H54 (cell line): ENCODE measurements at places on chromosomes 2 and 18.

- DNase-seq = peak; percentile 72
Measured at GRCh38 chr2:62505750-62506420, at the start of gene TMEM17. Gene TMEM17, minus strand, starts transcription at chr2:62506195. Its CDS starts 66 bp downstream, at chr2:62506129.

DNA sequence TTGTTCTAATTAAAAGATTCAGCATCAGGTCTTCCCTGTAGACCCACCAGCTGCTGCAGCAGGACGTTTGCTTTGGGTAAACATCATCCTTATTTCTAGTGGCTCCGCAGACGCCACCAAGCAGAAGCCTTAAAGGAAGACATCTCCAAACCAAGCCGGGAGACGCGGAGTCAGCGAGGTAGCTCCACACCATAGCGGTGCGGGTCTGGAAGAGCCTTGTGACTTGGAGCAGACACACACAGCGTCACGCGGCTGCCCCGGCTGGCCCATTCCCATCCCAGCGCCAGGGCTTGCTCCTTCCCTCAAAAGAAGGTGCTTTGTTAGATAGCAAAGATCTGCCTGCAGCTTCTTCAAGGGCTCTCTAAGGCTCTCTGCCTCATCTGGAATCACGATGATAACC, 236.5 kb downstream of the GBX2 start:
- no peak for DNase-seq

DNA sequence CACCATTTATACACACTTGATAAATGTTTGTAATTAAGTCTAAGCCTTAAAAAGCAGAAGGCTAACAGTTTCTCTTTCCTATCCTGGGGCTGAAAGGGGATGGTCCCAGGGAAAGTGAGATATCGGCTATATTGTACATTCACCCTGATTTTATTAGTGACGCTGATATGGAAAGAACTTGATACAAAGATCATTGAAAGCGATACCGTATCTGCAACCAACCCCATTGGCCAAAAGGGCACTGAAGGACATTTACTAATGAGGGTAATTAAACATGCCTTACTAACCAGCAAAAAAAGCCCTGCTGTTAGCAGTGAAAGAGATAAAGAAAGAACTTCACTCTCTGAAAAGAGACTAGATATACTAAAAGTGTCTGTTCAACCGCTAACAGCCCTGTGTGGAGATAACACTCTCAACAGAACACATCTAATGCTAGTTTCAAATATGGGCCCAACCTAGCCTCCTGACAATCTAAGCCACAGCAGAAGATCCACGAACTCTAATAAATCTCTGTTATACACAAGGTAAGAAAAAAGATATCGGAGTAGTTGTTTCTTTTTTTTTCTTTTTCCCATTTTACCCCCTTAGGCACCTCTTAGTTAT, 200.0 kb downstream of the CDH2 start:
- DNase-seq = no peak

DNA sequence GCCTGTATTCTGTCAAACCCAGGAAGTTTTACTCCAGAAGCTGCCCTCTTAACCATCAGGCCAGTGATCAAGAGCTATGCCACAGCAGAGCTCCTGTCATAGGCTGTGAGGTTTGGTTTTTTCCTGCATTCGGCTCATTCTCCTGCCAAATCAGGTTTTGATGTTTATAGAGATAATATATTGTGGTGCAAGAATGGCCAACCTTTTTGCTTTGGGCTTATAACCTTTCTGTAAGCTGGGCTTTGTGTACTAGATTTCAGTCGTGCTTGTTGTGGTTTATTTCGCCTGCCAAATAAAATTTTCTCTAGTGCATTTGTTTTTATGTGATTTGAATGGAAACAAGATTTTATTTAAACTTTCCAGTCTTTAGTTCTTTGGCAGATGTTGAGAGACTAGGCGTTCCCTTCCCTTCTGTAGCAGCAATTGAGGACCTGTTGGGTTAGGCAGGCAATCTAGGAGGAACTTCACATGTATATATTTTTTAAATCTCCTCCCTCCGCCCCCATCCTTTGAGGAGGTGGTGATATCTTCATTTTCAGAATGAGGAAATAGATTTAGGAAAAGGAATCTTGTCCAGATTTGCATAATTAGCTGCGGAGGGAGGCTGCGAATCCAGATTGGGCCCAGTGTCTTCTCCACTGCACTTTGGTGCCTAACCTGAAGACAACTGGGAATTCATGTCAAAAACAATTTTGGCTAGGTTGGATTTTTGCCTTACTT, 2.6 kb downstream of the KDM3A start:
- DNase-seq = no peak

DNA sequence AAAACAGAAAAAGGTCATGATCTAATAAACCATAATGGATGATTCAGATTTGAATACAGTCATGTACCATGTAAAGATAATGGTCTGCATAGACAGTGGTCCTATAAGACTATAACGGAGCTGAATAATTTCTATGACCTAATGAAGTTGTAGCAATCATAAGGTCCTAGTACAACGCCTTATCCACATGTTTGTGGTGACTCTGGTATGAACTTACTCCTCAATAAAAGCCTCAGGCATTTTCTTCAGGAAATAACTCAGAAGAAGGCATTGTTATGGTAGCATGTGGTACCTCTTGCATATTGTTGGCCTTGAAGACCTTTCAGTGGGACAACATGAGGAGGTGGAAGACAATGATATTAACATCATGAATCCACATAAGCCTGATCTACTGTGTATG, 883.3 kb downstream of the CNTNAP5 start:
- DNase-seq = no peak

- DNase-seq = no peak
Measured at GRCh38 chr2:31270822-31271231, 36.9 kb downstream of the EHD3 start.

DNA sequence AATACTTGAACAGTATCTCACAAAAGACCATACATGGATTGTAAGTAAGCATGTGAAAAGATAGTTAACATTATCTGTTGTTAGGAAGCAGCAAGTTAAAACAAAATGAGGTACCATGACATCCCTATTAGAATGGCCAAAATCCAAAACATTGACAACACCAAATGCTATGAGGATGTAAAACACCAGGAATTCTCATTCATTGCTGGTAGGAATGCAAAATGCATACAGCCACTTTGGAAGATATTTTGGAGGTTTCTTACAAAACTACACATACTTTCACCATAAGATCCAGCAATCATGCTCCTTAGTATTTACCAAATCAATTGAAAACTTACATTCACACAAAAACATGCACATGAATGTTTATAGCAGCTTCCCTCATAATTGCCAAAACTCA, 30.9 kb upstream of the ICOS start:
- DNase-seq = no peak

DNA sequence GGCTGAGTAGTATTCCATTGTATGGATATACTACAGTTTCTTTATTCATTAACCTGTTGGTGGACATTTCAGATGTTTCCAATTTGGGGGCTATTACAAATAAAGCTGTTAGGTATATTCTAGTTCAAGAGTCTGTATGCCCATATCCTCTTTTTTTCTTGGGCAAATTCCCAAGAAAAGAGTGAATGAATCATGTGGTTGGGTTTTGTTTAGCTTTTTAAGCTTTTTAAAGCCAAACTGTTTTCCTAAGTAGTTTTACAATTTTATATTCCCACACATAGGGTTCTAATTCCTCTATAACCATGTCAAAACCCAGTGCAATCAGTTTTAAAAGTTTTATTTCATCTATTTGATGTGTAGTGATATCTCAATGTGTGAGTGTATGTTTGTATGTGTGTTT, 44.9 kb upstream of the BAZ2B start:
- no peak for DNase-seq

GRCh38 chr2:236976266-236977062, 109.2 kb upstream of the COPS8 start:
- DNase-seq = no peak

DNA sequence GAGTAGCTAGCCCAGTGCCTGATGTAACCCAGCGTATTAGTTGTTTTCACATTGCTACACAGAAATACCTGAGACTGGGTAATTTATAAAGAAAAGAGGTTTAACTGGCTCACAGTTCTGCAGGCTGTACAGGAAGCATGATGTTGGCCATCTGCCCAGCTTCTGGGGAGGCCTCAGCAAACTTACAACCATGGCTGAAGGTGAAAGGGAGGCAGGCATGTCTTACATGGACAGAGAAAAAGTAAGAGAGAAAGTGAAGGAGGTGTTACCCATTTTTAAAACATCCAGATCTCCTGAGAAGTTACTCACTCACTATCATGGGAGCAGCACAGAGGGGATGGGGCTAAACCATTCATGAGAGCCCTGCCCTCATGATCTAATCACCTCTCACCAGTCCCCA, 6.1 kb upstream of the CYRIA start:
- DNase-seq = no peak

- DNase-seq = no peak
Measured at GRCh38 chr2:234989183-234989701, 37.4 kb downstream of the SH3BP4 start.

- DNase-seq = no peak
Measured at GRCh38 chr18:37442477-37442876, 123.1 kb downstream of the CELF4 start.

DNA sequence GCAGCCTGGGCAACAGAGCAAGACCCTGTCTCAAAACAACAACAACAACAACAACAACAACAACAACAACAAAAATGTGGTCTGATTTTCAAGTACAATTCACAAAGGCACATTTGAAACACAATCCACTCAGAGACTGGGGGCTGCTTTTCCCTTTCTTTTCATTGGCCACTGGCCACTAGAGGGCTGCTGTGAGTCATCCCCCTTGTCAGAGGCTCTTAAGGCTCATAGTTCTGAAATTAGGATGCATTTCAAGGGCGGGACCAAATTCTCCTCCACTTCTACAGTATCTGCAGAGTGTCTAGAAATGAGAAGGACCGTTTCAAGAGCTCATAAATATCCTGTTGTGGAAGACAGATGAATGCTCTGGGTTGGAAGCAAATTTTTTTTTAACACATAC, 285.4 kb downstream of the NRXN1 start:
- peak; percentile 1 for DNase-seq

GRCh38 chr18:39341129-39341528, 1775.5 kb upstream of the CELF4 start:
- no peak for DNase-seq

DNA sequence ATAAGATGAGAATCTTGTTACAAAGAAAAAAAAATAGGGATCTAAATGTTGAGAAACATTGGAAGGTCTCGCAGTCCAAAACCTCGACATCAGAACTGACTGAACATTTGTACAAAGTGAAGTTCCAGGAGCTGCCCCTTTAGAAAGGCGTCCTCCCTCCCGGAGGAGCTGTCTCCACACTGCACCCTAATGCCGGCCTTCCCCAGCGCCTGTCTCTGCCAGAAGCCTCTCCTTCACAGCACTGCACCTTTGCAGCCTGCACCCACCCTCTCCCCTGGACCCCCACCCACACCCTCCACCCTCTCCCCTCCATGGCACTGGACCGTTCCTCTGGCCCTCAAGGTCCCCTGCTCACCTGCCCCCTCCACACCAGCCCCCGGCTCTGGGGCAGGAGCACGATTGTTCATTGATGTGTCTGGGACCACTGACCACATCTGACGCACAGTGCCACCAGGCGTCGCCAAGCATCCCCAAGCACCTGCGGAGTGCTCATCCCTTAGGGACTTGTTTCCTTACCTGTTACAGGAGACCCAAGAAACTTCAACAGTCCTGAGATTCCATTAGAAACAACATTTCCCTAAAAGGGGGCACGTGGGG, 90.3 kb upstream of the SNTG2 start:
- no peak for DNase-seq
